Pericardium fibroblast (primary cell): ENCODE measurements at places on chromosomes 1 and 21. TPM values are rescaled to one million over a fixed set of nuclear protein-coding genes. Genes with fewer than 3 reads are reported as not detected.

The VTCN1 gene
- not detected in 2 replicates for total RNA-seq

The CTBS gene
- 10.2 and 11.1 TPM in 2 replicates for total RNA-seq

The PCBP3 gene
- 6.0 and 16.7 TPM in 2 replicates for total RNA-seq

The LENEP gene
- not detected in 2 replicates for total RNA-seq

The C1orf210 gene
- total RNA-seq: not detected in 2 replicates

The GNAT2 gene
- total RNA-seq: 0.17 TPM in 1 of 2 replicates, not detected in the other

The NUP210L gene
- total RNA-seq: under 0.01 TPM in 1 of 2 replicates, not detected in the other

The SYTL1 gene
- total RNA-seq: 0.34 and 1.3 TPM in 2 replicates
